RPMI8226 (cell line): ENCODE measurements at places on chromosomes 7 and 10.

- DNase-seq = no peak
Observed at GRCh38 chr10:126181626-126182025, 206.7 kb downstream of the ADAM12 start.

DNA sequence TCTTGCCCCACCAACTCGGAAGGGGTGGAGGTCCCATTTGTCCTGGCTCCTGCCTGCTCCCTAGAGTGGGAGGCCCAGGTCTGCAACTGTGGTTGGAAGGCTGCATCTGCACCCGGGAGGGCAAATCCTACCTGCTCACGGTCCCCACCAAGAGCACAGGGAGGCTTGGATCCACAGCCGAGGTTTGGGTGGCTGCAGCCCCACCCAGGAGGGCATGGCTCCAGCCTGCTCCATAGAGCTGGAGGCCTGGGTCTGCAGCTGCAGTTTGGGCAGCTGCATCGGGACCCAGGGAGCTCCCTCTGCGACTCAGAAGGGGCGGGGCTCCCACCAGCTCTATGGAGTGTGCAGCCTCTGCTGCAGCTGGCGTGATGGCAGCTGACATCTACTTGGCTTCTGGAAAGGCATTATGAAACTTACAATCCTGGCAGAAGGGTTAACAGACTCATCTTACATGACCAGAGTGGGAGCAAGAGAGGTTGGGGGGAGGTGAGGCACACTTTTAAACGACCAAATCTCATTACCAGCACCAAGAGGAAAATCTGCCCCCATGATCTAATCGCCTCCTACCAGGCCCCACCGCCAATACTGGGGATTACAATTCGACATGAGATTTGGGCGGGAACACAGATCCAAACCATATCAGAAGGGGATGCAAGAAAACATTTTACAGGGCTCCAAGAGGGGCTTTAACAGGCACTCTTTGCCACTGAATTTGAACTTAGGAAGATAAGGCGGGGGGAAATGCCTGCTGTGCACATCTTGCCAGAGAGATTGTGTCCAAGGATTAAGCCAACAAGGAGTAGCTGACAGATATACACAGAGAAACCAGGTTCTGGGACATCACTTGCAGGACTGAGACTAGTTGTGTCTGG, 8.2 kb upstream of the BLVRA start:
- peak; percentile 88 for DNase-seq

DNA sequence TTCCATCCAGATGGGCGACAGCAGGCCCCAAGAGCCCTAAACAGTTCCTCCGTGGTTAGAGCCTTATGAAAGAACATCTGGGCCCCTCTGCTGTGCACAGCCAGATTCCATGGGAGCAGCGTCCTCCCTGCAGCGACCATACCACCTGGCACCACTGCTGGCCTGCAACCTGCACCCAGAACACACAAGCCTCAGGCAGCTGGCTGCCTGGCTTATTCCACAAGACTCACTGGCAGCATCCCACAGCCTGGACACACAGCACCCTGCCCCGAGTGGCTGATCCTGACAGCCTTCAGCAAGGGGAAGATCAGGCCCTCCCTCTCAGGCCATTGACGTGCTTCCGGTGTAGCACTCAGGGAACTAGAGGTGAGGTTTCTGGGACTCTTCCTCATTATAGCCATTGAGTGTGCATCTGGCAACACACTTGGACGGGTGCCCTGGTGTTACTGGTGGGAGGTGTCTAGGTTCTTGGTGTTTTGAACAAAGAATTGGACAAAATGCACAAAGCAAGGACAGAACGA, 33.7 kb upstream of the ERCC6 start:
- peak; percentile 27 for DNase-seq

GRCh38 chr7:96225251-96225650, 96.6 kb downstream of the SLC25A13 start:
- DNase-seq = no peak

DNA sequence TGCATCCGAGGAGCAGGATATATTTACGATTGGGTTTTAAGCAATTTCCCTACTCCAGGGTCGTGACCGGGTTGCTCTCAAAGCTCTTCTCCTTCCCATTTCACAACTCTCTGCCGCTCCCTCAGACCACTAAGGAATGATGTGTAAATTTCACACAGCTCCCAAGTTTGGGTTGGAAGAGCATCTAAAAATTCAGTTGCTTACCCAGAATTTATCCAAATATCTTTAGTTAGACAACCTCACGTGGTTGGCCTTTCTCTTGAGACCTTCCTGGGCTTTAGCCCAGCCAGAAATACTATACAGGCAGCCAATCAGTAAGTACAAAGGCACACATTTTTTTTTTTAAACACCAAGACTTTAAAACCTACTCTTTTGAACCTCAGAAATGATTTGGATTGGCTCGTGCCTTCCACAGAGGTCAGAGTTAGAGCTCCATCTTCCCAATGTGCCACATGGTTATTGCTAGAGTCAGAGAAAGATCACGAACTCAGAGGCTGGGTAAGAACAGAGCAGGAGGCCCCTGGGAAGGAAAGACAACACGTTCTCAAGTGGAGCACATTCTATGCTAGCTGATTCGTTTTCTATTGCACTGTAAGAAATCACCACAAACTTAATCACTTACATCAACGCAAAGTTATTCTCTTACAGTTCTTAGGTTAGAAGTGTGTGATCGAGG, 335.4 kb upstream of the MGMT start:
- no peak for DNase-seq

DNA sequence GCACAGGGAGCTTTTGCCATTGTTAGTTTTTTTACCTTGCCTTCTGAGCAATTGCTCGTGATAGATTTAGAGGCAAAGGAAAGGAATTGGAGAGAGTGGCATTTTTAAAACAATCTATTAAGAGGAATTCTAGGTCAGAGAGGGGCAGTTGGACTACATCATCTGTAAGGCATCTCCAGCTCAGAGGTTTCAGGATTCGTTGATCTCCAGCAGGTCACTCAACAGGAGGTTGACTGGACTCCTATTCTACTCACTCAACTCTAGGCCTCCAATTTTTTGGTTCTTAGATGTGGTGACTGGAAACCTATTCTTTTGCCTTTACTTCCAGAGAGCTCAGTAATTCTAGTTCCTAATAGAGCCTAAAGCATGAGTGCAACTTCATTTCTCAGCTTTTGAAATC, 42.8 kb downstream of the TBXAS1 start:
- DNase-seq = no peak

- DNase-seq = peak; percentile 41
Observed at GRCh38 chr10:93357680-93358079, 124.5 kb downstream of the MYOF start.

DNA sequence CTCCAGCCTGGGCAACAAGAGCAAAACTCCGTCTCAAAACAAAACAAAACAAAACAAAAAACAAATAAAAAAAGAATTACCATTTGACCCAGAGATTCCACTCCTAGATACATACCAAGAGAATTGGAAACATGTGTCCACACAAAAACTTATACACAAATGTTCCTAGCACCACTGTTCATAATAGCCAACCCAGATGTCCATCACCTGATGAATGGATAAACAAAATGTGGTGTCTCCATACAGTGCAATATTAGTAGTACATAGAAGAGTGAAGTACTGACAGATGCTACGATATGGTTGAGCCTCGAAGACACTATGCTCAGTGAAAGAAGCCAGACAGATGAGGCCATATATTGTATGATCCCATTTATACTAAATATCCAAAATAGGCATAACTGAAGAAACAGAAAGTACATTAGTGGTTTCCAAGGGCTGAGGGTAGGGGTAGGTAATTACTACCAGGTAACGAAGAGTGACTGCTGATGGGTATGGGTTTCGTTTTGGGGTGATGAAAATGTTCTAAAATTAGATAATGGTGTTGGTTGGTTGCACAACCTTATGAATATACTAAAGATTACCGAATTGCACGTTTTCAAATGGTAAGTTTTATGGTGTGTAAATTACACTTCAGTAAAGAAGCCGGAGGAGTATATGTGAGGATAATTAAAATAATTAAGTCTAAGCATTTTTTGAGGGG, 20.0 kb downstream of the MYO1G start:
- peak; percentile 59 for DNase-seq

- no peak for DNase-seq
Observed at GRCh38 chr10:10792681-10793080, 225.0 kb upstream of the CELF2 start.

GRCh38 chr10:6162589-6163356, 40.0 kb upstream of the PFKFB3 start:
- DNase-seq = no peak

DNA sequence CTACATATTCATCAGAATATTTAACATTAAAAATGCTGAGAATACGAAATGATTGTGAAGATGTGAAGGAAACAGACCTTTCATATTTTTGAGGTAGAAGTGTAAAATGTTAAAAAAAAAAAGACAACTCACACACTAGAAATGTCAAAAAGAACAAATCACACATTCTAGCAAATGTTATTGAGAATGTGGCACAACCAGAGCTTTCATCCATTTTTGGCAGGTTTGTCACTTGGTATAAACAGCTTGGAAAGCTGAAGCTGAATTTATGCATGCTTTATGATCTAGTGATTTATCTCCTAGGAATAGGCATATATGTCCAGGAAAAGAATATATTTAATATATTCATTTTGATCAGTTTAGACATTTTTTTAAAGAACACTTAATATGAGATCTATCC, 784.9 kb upstream of the GHITM start:
- DNase-seq = no peak

- DNase-seq = no peak
Observed at GRCh38 chr10:122044713-122045112, 55.8 kb downstream of the TACC2 start.

- no peak for DNase-seq
Observed at GRCh38 chr7:102413091-102413490, 16.9 kb downstream of the PRKRIP1 start.

- no peak for DNase-seq
Observed at GRCh38 chr10:63145782-63146181, 12.7 kb downstream of the NRBF2 start.

GRCh38 chr7:128427289-128427891, 17.6 kb upstream of the IMPDH1 start:
- DNase-seq = peak; percentile 74

DNA sequence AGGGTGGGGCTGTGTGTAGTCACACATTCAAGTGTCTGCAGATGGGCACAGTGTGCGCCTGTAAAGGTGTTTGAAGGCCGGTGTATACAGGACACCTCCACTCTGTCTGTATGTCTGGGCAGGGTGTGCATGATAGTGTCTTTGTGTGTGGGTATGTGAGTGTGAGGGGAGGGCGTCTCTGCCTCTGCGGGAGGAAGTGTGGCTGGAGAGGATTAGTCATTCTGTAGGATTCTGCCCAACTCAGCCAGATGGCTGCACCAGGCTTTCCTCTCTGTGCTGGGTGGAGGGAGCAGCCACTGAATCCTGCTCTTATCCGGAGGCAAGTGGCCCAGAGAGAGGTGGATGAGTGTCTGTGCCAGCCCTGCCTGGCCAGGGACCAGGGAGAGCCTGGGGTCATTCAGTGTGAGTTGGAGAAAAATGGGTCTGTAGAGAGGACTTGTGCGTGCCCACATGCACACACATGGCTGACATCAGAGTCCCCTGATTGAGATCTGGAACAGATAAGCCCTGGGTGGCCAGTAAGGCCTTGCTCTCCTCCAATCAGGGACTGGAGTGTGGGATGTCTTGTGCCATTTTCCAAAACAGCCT, 1.7 kb downstream of the SFXN3 start:
- DNase-seq = peak; percentile 45

GRCh38 chr7:151748733-151749132, 128.2 kb downstream of the PRKAG2 start:
- no peak for DNase-seq

GRCh38 chr10:121579656-121580055, 18.6 kb downstream of the FGFR2 start:
- DNase-seq = no peak

DNA sequence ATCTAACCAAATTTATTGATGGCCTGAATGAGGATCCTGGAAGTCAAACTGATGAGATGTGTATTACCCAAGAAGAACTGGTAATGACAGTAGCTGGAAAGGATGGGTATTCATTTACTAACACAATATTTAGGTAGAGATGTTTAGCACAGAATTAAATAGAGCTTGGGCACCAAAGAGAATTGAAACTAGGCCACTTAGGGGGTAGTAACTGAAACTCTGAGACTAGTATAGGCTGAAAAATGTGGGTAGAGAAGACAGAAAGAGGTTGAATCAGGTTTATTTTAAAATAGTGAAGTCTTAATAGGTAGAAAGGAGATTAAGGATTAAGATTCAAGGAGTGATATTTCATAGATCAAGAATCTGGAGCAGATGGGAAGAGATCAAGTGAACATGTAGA, 155.8 kb downstream of the MLLT10 start:
- DNase-seq = no peak

- no peak for DNase-seq
Observed at GRCh38 chr7:96598421-96598820, 111.2 kb downstream of the SEM1 start.

- DNase-seq = no peak
Observed at GRCh38 chr7:92368741-92369140, 78.5 kb upstream of the GATAD1 start.

- DNase-seq = no peak
Observed at GRCh38 chr7:91771394-91771793, 109.1 kb downstream of the MTERF1 start.

DNA sequence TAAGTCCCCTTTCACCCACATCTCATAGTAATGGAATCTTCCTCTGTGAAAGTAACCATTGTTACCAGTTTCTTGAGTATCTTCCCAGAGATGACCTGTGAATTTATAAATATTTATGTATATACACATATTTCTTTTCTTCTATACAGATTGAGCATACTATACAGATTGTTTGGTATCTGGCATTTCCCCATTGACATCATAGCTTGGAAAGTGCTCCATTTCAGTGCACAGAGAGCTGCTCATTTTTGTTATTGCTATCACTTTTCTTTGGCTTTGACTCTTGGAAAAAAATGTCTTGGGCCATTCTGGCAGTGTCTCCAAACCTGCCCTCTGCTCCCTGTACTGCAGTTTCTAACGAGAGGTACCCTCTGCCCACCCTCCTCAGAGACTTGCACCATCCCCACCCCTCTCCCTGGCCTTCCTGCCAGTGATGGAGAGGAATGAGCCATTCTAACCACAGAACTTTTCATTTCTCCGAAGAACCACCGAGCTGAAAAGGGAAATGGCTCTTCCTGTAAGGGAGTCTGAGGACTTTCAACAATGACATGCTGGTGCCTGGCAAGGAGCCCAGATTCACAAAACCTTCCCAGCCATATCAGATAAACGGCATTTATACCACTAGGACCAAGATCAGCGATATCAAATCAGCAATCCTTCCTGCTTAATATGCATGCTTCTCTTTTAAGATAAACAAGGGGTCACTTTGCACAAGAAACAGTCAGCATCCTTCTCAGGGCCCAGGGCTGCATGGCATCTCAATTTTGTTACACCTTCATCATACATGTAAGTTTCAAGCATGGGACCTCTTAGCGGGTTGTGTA, 19.7 kb upstream of the CCSER2 start:
- peak; percentile 59 for DNase-seq

- peak; percentile 90 for DNase-seq
Observed at GRCh38 chr7:119969054-119969453, 303.9 kb upstream of the KCND2 start.

DNA sequence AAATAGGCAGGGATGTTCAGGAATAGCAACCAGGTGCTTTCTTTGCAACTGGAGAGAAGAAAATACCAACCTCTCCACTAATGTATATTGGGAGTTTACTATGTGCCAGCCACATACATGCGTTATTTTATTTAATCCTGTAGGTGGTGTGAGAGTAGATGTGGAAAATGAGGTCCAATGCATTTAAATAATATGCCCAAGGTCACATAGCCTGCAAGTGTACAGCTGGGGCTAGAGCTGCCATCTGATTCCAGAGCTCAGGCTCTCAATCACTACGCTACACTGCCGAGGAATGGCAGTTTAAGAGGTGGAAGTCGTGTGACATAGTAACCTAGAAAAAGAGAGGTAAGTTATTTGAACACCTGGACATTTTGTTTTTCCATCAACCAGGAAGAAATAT, 277.0 kb downstream of the EXOC4 start:
- no peak for DNase-seq

GRCh38 chr7:668139-668931, 58.2 kb upstream of the DNAAF5 start:
- no peak for DNase-seq
